Activated naive CD4-positive, alpha-beta T cell treated with anti-CD3 and anti-CD28 coated beads, Interleukin-2, amount 50 U/mL, for 72 hours (primary cell): ENCODE measurements at places on chromosomes 7 and 10.

DNA sequence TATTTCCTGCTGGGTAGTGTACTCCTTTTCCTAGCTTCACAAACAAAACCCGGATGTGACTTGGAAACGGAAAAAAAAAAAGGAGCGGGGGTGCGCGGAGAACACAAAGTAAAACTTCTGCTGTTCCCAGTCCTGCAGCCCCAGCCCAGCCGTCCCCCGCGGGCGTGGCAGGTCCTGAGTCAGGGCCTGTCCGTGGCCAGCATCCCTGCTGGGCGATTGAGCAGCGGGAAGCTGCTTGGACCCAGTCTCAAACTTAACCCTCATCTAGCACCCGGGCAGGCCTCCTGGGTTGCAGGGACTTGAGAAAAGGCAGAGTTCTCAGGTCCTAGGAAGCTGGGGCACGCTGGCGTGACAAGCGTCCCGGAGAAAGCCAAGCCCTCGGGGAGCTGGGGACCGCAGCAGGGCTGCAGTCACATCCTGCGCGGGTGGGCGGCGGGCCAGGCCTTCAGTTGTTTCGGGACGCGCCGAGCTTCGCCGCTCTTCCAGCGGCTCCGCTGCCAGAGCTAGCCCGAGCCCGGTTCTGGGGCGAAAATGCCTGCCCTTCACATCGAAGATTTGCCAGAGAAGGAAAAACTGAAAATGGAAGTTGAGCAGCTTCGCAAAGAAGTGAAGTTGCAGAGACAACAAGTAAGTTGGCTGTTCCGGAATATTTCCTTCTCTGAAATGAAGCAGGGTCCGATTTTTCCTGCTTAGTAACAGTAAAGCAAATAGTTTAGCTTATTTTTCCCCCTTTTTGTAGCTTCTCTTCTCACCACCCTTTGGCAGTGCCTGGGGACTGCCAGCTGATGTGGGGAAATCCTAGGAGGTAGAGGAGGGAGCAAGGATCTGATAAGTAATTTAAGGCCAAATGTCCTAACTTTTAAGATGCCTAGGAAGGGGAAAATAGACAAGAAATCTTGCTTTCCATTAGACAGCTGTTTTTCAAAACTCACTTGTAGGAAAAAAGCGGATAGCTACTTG, at the start of gene GNG11:
Gene GNG11, plus strand, starts transcription at position 129 of the 960 bp plus-strand sequence. Its CDS starts 403 bp downstream, at position 532.
- no peak for DNase-seq

GRCh38 chr7:774161-775109, 47.4 kb upstream of the PRKAR1B start:
- DNase-seq, result no peak

- no peak for DNase-seq
Measured at GRCh38 chr10:110192552-110192951, 14.9 kb upstream of the MXI1 start.

- no peak for DNase-seq
Measured at GRCh38 chr10:1766049-1766448, 28.7 kb upstream of the ADARB2 start.

- no peak for DNase-seq
Measured at GRCh38 chr10:5584895-5585516, 60.2 kb downstream of the CALML3 start.

DNA sequence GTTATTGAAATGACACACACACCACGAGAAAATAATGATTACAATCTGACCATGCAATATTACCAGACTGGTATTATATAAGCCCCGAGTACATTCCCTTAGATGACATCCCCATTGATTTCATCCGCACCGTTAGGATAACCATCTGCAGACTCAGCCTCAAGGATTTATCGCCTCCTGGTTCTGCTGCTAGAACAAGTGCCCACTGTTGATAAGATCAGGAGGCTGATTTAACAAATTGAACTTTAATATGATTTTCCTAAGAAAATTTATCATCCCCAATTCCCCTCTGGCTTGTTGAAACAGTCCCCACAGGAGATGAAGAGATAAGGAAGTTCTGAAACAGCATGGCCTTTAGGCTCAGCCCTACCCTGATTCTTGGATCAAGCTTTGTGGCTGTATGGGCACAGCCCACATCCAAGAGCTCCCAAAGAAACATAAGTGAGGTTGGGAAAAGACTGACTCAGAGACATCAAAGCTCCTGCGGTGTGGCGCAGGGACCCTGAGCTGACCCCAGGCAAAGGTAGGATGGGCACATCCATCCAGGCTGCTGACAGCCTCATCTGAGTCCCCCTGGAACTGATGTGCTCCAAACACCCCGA, 59.2 kb upstream of the CHCHD3 start:
- no peak for DNase-seq

- no peak for DNase-seq
Measured at GRCh38 chr10:84798312-84798711, 469.9 kb downstream of the CCSER2 start.

DNA sequence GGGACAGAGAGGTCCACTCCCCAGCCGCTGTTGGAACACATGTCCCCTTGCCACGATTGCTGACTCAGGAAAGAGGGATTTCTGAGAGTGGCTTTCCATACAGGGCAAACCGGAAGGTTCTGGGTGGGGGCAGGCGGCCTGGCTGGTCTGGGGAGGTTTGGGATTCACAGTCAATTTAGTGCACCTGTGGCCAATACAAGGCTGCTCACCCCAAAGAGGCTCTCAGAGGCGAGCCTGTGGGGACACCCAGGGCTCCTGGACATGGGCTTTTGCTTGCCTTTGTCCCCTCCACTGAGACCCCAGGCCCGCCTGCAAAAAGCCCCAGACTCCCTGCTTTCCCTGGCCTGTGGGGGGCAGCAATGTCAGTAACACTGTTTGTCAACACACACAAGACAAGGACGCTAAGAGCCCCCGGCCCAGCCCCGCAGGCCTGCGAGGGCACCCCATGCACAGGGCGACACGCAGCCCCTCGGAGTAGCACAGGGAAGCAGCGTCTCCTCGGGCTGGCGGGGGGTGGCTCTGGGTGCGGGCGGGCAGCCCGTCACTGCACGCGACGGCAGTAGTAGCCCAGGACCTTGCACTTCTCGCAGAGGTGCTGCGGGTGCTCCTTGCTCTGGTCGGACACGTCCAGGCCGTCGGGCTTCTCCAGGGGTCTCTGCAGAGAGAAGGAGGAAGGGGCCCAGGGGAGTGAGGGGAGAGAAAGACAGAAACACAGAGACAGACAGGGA, 38.7 kb downstream of the PPIF start:
- no peak for DNase-seq

GRCh38 chr7:134660242-134660785, 13.7 kb downstream of the BPGM start:
- DNase-seq, result no peak

- no peak for DNase-seq
Measured at GRCh38 chr7:140607441-140607989, 33.1 kb downstream of the DENND2A start.

DNA sequence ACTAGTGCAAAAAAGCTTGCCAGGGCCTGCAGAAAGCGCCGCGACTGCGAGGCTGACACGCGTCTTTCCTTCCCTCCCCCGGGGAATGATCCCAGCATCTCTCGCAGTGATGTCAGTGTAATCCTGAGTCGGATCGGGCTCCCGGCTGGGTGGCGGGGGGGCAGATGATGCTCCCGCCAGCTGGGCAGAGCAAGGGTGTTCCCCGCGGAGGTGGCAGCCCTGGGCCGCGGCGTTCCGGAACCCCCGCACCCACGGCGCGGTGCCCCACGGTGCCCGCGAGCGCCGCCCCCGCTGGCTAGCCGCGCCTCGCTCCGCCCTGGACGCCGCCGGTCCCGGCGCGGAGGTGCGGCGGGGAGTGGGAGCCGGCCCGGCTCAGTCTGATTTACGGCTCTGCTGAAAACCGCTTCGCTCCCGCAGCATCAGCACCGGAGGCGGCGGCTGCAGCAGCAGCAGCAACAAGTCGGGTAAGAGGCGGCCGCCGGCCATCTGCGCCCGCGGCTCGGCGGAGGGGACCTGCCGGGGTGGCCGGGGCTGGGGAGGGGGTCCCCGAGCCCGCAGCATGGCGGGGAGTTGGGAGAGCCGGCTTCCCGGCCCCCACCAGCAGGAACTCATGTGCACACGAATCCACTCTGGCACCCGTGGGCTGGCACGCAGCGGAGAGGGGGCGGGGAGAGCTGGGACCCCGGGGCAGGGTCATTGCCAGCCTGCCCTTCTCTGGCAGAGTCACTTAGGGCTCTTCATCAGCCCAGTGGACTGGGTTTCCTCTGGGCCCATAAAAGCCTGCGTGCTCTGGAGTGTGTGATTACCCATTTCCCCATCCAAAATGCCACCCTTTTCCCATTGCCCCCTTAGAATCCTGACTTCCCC, at the start of gene ZNF365:
Gene ZNF365, plus strand, starts transcription at position 375 of the 867 bp plus-strand sequence. CDS start 1,825 bp downstream, outside the sequence.
- DNase-seq, result peak; percentile 33

DNA sequence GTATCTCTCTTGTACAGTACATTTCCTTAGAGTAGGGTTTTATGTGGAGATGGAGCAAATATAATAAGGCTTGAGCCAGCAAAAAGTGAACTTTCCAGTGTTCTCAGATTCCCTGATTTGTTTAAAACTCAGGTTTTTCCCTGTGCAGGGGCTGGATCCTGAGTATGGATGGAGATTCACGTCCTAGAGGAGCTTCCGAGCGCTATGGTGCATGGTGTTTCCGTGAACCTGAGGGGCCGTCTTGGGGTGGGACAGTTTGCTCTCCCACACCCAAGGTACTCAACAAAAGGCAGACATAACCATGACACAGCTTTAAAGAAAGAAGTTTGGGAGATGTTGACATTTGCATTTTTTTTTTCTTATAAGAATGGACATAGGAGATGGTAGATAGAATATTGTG, 122.5 kb downstream of the SEC23IP start:
- no peak for DNase-seq

- no peak for DNase-seq
Measured at GRCh38 chr10:74957285-74957961, 131.0 kb downstream of the KAT6B start.

DNA sequence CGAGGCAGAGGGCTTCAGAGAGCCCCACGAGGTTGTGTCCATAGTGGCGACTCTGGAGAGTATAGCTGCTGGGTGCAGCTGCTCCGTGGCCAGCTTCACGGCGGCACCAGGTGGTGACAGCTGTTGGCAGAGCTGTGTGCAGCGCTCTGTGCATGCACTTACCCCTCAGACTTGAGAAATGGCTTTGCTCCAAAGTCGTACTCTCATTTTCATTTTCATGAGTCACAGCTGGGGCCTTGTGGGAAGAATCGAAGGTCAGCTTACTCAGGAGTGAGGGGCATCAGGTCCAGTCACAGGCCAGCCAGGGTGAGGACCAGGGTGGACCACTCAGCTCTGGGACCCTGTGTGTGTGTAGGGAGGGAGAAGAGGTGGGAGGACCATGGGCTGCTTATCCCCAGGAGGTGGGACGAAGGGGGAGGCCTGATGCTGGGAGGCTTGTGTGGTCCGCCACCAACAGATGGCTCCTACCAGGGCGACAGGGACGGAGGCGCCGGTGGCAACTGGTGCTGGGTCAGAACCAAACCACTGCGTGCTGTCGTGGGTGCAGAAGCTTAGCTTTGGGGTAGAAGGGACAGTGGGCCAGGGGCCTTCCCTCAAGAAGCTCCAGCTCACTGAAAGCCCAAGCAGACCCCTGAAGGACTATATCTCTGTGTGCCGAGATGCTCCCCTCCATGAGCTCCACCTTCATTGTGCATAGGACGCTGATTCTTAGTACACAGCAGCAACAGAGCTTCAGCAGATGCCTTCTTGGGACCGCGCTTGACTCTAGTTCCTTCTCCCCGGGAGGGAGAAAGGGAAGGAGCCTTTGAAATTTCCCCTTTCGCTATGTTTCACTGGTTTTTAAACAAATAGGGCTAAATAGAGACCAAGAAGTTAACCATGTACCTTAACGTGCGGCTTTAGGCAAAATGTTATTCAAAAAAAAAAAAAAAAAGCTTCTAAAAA, 225.0 kb downstream of the CELF2 start:
- DNase-seq, result peak; percentile 66

DNA sequence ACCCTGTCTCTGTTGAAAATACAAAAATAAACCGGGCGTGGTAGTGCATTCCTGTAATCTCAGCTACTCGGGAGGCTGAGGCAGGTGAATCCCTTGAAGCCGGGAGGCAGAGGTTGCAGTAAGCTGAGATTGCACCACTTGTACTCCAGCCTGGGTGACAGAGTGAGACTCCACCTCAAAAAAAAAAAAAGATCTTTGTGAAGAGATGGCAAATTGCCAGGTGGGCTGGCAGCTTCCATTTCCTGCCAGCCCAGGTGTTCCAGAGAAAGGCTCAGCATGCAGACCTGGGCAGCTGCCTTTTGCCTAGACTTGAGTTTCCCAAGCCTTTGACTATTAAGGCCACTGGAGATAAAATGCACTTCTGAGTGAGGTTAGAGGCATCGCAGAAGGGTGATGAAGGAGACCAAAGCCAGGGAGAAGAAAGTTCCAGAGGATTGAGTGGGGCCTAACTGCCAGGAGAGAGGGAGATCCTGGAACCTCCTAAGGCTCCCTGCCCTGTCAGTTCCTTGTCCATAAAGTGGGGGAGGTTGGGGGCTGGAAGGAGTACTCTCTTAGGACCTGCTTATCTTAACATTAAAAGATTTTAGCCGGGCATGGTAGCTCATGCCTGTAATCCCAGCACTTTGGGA, 10.0 kb upstream of the DDIT4 start:
- DNase-seq, result no peak

DNA sequence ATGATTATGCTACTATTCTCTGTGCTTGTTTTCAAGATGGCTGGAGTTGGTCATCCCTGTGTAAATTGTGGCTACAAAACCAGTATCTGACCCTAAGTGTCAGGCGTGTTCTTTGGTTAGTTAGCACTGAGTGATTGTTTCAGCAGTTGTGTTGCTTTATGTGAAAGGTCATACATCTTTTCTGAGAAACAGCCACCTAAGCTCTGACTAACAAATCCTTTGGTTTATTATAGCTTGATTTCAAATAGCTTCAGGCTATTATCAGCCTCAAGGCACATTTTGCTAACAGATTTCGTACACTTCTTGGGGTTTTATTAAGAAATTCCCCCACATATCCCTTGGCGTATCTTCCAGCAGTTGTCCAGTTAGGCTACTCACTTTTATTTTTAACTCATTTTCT, 4.8 kb upstream of the ADRB1 start:
- no peak for DNase-seq

DNA sequence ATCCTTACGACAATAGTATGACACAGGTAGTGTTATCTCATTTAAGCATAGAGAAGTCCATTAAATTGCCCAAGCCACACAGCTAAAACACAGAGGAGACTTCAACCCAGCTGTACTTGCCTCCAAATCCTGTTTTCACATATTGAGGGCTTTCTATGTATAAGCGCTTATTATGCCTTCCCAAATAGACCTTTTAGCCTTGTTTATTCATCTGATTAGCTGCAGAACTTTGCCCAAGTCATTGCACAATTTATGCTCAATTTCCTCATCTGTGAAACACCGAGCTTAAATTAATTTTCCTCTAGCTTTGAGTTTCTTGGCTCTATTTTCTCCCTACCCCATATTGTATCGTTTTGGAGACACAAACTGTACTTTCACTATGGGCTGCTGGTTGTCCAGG, 15.5 kb downstream of the NPS start:
- DNase-seq, result no peak

- no peak for DNase-seq
Measured at GRCh38 chr10:86212391-86212700, 154.2 kb downstream of the GRID1 start.

GRCh38 chr7:95951997-95952795, 179.8 kb downstream of the DYNC1I1 start:
- DNase-seq, result no peak

- DNase-seq, result no peak
Measured at GRCh38 chr7:37832194-37832593, 16.2 kb upstream of the NME8 start.
